ENCODE measurements at places on chromosomes 3 and 15.

GRCh38 chr3:37223141-37223558 lies 48.8 kb upstream of the LRRFIP2 start:
- H3K4me3 ChIP-seq = no peak overlapping the region
- peaks cover 10% of the 10 kb centered on the region for H3K4me1 ChIP-seq
- no peak overlapping the region for H3K27ac ChIP-seq
- H3K27me3 ChIP-seq = peaks cover 29% of the 10 kb centered on the region
- no peak for DNase-seq

GRCh38 chr15:101206176-101206591 lies 45.7 kb downstream of the CHSY1 start:
- H3K4me1 ChIP-seq = peaks cover 72% of the 10 kb centered on the region
- H3K36me3 ChIP-seq = no peaks in the 10 kb centered on the region
- H3K27ac ChIP-seq = peak overlapping the region; percentile 92
- no peaks in the 10 kb centered on the region for H3K27me3 ChIP-seq

DNA sequence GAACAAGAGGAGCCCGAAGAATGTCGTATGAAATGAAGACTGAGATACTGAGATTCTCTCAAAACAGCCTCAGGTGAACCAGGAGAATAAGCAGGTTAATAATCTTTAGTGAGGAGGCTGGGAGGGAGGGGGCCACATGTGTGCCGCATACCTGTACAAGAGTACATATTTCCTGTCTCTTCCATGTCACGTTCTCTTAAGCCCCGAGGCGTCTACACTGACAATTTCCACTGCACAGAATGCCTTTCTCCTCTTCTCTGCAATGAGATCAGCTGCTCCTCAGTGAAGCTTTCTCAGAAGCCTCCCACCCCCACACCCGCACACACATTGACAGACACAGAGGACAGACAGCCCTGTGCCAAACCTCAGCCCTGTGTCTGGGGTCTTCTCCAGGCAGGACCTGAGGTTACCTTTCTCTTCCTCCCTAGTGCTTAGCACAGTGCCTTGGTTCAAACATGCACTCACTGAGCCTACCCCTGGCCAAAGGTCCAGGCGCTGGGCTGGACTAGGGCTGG lies 55.4 kb downstream of the PDZRN3 start:
- DNase-seq = no peak
- H3K4me3 ChIP-seq = no peak overlapping the region
- no peaks in the 10 kb centered on the region for H3K4me1 ChIP-seq
- H3K27ac ChIP-seq = no peak overlapping the region
- H3K27me3 ChIP-seq = no peaks in the 10 kb centered on the region

DNA sequence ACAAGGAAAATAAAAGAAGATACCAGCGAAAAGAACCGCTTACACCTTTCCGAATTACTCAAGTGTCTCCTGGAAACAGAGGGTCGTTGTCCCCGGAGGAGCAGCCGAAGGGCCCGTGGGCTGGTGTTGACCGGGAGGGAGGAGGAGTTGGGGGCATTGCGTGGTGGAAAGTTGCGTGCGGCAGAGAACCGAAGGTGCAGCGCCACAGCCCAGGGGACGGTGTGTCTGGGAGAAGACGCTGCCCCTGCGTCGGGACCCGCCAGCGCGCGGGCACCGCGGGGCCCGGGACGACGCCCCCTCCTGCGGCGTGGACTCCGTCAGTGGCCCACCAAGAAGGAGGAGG lies 325 bp downstream of the ALCAM start:
- DNase-seq = no peak
- H3K27me3 ChIP-seq = no peaks in the 10 kb centered on the region
- peak overlapping the region; percentile 93 for H3K27ac ChIP-seq
- H3K4me1 ChIP-seq = peaks cover 37% of the 10 kb centered on the region
- H3K4me3 ChIP-seq = peak overlapping the region; percentile 83
- no peaks in the 10 kb centered on the region for H3K36me3 ChIP-seq

DNA sequence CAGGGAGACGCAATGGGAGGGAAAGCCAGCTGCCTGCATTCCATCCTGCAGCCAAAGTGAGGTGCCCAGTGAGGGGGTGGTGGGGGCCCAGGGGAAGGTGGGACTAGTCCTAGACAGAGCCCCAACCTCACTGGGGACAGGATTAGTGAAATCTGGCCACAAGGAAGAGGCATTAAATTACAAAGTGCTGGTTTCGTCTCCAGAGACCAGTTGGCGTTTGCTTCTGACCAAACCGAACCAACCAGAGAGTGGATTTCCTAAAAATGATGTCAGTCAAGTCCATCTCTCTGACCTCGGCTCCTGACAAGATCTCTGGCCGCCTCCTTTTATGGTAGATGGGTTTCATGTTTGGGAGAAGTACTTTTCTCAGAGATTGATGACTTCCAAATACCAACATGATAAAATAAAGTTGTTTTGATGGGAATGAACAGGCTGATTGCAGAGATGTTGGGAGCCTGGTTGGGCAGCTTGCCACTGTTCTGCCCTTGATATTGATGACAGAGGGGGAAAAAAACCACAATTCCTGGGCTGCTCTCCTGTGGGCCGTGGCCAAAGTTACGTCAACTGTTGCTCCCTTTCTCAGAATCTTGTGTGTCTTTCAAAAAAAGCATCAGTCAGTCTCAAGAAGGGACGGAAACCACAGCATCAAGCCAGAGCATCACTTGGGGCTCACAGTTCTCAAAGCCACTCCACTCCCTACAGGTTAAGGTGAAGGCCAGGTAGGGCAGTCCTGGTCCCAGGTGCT lies 24.6 kb downstream of the ITGA11 start:
- peaks cover 70% of the 10 kb centered on the region for H3K36me3 ChIP-seq
- no peaks in the 10 kb centered on the region for H3K27me3 ChIP-seq
- H3K4me1 ChIP-seq = peaks cover 34% of the 10 kb centered on the region
- peak overlapping the region; percentile 38 for H3K27ac ChIP-seq
- H3K4me3 ChIP-seq = no peak overlapping the region

DNA sequence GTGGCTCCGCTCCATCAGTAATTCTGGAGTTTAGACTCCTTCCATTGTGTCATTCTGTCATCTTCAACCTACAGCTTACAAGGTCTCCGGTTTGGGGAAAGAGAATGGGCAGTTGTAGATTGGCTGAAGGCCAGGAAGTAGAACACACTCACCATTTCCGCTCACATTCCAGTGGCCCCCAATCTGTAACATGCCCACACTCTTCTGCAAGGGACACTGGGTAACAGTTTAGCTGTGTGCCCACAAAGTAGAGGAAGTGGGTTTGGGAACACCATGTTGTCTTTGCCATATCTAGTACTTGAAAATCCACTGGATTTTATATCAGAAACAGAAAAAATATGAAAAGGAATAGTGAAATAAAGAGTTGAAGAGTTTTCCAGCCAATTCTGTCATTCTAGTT lies 153.5 kb downstream of the SV2B start:
- no peaks in the 10 kb centered on the region for H3K4me1 ChIP-seq
- H3K36me3 ChIP-seq = no peaks in the 10 kb centered on the region
- DNase-seq = no peak
- H3K4me3 ChIP-seq = no peak overlapping the region
- H3K27ac ChIP-seq = no peak overlapping the region

- no peak overlapping the region for H3K4me3 ChIP-seq
- H3K36me3 ChIP-seq = no peaks in the 10 kb centered on the region
- DNase-seq = no peak
- no peaks in the 10 kb centered on the region for H3K27me3 ChIP-seq
- H3K4me1 ChIP-seq = peaks cover 53% of the 10 kb centered on the region
- peak overlapping the region; percentile 55 for H3K27ac ChIP-seq
Measured at GRCh38 chr15:73990250-73991005, 1.7 kb downstream of the STOML1 start.
